Lower leg skin (tissue), 4 donors: ENCODE measurements at places on chromosomes 1 and 21.
A peak's percentile ranks its signal among the peaks of the same experiment; 100 is the strongest.

GRCh38 chr1:234891427-234891826 is 237.2 kb downstream of the TOMM20 start:
- DNase-seq: no peak

GRCh38 chr1:95116580-95117206 is 462 bp upstream of the TLCD4 start:
- DNase-seq: peak; percentile 22

DNA sequence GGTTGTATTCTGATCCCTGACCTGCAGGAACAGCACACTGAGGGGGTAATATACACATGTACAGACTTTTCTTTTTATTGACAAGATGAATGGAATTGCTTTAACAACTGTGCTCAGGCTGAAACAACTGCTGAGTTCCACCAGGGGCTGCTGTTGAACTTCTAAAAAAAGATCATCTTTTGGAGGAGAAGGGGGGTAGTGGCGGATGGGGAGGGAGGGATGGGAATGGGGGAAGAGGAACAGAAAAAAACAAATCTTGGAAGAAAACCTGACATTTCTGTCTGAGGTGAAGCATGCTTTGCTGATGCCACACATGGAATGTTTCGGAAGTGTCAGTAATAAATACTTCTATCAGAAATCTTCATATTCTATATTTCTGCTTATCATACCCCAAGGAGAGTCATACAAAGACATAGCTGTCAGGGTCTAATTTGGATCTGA is 75.0 kb downstream of the RWDD3 start:
- no peak for DNase-seq

DNA sequence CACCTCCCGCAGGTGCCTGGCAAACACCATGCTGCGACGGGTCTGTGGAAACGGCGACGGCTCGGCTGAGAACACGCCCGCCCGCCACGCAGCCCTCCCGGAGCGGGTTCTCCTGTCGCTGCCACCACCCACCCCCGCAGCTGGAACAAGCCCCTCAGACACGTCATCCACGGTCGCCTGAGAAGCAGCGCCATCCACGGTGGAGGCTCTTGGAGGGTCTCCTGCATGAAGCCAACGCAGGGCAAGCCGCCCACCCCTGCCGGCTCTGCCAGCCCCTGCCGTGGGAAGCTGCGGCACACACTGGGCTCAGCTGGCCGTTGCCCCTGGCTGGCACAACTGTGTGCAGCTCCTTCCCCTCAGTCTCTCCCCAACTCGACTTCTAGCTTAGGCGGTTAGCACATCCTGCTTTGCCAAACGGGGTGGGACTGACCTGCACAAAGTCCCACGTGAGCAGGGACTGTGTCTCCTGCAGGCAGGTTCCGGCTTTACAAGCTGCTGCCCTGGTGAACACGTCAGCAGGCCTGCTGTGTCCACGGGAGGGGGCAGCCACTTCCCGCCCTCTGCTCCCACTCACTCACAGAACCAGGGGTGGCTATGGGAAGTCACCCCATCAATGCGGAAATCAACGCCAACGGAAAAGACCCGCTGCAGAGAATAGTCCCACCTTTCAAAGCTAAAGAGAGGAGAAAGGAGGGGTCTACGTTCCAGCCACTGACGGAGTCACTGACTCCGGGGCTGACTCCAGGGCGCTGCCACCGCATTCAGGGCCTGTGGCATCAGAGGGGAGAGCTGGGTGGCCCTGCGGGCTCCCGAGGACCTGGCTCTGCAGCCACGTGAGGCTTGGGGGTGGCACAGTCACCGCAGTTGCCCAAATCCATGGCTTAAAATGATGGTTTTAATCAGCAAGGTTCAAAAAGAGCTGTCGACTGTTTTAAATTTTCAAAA is 10.3 kb downstream of the POFUT2 start:
- no peak for DNase-seq

- no peak for DNase-seq
Measured at GRCh38 chr1:109133815-109134214, 19.9 kb downstream of the ELAPOR1 start.

GRCh38 chr1:51788938-51789337 is 89.6 kb downstream of the NRDC start:
- DNase-seq: no peak

- DNase-seq: no peak
Measured at GRCh38 chr1:59136541-59137275, 160.2 kb upstream of the FGGY start.

DNA sequence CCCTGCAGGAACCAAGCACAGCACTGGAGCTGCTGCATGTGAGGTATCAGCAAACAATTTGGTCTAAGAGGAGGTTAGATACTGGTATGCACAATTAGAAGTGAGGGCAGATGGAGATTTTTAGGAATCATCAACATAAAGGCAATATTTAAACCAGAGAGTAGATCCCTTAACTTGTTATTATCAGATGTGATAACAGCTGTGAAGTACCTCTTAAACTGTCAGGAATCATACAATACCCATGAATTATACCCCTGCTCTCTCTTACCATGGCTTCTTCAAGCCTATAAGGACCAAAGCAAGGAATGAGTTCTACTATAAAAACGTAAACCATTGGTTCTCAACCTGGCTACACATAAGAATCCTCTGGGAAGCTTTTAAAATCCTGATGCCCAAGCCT is 3.9 kb downstream of the BCAR3 start:
- no peak for DNase-seq

GRCh38 chr1:11253226-11253625 is 9.1 kb downstream of the MTOR start:
- DNase-seq: no peak

GRCh38 chr1:2636733-2637132 is 3.9 kb upstream of the MMEL1 start:
- peak; percentile 76 for DNase-seq

GRCh38 chr21:18677632-18678031 is 274.0 kb upstream of the TMPRSS15 start:
- DNase-seq: no peak

DNA sequence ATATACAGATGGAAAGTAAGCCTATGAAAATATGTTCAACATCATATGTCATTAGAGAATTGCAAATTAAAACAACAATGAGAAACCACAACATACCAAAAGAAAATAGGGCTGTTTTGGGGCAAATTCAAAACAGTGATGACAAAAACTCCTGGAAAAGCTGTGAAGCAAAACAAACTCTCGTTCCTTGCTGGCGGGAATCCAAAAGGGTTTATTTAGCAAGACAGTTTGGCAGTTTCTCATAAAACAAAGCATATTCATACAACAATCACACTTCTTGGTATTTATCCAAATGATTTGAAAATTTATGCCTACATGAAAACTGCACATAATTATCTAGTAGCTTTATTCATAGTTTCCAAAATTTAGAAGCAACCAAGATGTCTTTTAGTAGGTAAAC is 44.4 kb downstream of the COL11A1 start:
- no peak for DNase-seq

GRCh38 chr1:101238681-101239094 is 1.9 kb downstream of the S1PR1 start:
- DNase-seq: peak; percentile 81

GRCh38 chr1:39691383-39692151 is at the start of gene HPCAL4:
Gene HPCAL4, minus strand, starts transcription at chr1:39691433. Its CDS starts 6,830 bp downstream, at chr1:39684603.
- DNase-seq: peak; percentile 94

DNA sequence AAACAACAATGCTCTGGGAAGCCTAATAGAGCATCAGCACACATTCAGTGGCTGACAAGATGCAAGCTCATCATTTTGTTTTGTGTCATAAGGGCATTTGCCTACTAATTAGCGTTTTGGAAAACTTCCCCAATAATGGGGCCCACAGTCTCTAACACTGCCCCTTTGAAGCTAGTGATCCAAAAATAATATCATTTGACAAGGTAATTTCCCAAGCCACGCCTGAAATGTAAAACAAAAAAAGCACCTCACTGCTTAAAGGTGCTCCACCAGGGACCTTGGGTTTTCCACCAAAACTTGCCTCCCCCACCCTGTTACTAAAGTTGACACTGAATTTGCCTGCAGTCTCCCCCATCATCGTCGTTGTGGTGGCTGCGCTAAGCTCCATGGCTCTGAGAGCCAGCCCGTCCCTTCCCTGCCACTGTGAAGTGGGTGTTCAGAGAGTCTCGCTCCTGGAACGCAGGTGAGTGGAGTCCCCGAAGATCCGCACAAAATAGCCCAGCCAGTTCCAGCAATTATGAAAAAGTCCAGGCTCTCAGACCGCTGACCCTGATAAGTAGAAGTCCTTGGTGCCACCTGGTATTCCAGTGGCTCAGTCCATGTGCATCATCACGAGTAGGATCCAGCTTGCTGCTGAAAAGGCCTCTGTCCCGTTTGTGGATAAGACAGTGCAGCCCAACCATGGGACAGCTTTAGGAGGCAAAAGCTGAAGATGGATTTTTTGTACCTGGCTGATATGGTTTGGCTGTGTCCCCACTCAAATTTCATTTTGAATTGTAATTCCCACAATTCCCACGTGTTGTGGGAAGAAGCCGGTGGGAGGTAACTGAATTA is 52.2 kb downstream of the RAB3GAP2 start:
- no peak for DNase-seq

DNA sequence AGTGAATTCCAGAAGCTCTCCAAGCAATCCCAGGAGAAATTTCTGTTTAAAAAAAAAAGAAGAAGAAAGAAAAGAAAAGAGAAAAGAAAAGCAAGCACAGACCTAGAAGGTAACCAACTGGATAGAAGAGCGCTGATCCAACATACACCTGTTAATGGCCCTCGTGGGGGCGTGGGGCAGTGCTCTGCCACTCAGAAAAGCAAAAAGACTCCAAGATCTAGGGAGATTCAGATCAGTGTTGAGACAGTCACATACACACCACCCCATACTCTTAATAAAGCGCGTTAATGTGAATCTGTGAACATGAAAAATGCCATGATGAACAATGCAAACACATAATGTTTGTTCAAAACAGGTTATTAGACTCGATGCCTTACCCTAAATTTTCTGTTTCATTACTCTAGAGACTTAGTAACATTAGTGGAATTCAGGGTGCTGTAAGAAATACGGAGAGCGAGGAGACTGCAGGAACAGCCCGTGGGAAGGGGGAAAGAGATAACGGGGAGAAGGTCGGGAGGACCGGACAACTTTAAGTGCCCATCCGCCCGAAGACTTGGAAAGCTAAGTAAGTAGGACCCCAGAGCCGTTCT is 406 bp downstream of the NME7 start:
- DNase-seq: no peak

- DNase-seq: no peak
Measured at GRCh38 chr1:64171797-64172281, 31.6 kb upstream of the UBE2U start.

- no peak for DNase-seq
Measured at GRCh38 chr1:77652268-77652667, 30.2 kb downstream of the ZZZ3 start.

DNA sequence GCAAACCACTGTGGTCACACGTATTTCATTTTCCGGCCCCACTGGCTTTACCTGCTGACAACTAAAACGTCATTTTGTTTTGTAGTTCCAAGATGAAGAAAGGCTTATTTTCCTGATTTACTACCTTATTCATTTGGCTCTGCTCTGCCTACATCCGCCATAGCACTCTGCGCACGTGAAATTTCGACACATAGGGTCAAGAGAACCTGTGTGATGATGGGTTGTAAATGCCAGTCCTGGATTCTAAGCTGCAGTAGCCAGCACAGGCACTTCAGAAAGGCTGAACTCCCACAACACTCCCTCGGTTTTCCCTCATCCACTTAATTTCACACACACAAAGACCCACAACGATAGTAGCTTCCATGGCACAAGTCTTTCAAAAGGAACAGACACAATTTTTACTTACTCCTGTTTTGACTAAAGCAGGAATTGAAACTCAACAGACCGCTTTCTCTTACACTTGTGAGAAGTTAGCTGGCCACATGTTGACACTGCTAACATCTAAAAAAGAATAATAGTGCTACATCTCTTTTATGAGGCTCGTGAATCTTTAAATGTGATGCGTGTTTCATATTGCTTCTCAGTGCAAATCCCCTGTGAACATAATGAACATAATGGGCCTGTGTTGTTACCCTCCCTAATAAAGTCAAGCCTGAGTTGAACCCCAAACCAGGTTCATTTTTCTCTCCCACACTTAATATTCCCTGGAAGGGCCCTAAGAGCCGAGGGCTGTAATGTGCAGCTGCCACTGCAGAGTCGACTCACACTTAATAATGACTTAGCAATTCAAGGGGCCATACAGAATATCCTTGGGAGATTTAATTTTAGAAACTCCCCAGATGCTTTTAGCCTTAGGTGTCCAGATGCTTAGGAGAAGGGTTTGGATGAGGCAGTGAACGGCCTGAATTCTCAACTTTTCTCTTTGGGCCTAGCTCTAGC is 1.5 kb upstream of the RUNX1 start:
- no peak for DNase-seq

DNA sequence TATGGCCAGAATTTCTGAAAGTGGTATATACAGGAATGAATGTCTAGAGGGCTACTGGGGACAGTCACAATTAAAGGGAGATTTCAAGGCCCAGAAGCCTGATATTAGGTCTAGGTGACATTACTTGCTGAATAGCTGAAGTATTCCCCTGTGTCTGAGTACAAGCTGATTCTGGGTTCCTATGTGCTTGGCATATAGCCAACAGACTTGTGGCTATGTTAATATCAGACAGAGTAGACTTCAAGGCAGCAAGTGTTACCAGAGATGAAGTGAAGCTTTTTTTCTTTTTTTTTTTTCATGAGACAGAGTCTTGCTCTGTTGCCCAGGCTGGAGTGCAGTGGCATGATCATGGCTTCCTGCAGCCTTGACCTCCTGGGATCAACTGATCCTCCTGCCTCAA is 8.3 kb downstream of the TTC4 start:
- DNase-seq: no peak

DNA sequence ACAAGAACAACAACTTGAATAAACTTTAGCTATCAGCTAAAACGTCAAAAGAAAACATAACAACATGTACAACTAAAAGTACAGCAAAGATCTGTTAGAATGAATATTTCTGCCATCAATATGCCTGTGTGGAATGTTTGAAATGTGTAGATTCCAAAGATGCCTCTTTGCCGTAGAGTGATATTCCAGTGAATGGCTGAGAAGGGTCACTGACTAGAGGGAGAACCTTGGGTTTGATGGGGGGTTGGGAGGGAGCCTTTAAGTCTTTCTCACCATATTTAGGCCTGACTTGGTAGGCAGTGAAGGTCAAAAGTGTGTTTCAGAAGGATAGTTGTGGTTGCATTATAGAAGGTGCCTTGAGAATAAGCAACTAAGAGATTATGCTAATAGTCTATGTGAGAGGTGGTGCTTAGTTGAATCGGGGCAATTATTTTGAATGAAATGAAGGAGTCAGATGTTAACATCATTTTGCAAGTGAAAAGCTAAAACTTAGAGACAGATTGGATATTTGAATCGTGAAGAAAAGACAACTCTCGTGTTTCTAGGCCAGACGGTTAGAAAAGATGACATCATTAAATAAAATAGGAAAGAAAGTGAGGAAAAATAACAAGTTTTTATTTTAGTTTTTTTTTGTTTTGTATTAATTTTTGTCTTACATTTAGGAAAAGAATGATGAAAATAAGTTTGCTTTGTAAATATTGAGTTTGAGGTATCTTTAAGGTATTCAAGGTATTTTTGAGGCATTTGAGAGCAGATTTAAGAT is 53.8 kb downstream of the PLA2G4A start:
- no peak for DNase-seq

- no peak for DNase-seq
Measured at GRCh38 chr1:156551066-156551643, 21.2 kb downstream of the IQGAP3 start.

- DNase-seq: peak; percentile 86
Measured at GRCh38 chr1:40315795-40316594, 1.1 kb downstream of the COL9A2 start.
